ENCODE measurements at places on chromosomes 11 and 22.
A peak's percentile ranks its signal among the peaks of the same experiment; 100 is the strongest.

GRCh38 chr22:35071784-35072183, 5.8 kb downstream of the ISX start:
- DNase-seq: no peak

DNA sequence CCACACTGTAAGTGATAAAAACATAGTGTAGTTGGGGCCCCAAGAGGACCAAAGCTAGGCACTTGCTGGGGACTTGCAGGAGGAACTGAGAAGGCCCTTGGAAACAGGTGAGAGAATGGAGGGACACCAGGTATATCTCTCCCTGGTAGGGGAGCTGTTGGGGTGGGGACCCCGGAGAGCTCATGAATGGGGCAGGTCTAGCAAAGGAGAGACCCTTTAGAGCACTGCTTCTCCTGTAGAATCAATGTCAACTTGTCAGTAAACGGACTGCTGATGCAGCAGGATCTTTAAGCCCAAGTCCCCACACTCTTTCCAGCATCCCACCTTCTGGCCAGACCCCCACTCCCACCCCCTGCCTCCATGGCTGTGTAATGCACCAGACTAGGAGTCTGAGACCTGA, 109.6 kb upstream of the THY1 start:
- no peak for DNase-seq

- DNase-seq: no peak
Measured at GRCh38 chr11:8586805-8587204, 7.2 kb downstream of the STK33 start.

GRCh38 chr11:118436639-118437207, 431 bp downstream of the KMT2A start:
- DNase-seq: no peak

DNA sequence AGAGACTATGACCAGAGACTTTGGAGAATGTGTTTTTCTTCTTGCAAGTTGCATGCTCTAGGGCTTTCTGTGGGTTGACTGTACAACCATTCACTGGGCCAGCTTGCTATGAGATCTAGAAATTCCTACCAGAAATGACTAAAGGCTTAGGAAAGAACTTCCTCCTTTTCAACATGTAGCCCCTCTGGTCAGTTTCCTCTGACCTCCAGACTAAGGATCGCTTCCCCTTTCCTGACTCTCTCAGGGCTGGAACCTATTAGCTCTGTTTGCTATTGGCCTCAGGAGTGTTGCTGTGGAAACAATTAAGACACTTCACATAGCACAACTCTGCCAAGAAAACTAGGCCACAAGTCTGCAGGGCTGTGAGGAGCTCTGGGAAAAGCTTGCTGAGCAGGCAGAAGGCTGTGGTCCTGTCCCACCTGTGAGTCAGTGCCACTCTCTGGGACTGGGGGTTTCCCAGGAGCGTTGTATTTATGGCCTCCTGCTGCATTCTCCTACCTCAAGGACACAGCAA, 10.7 kb downstream of the CRY2 start:
- no peak for DNase-seq

- no peak for DNase-seq
Measured at GRCh38 chr11:100942016-100942415, 187.6 kb downstream of the PGR start.

GRCh38 chr22:34390400-34390799, 470.1 kb upstream of the LARGE1 start:
- DNase-seq: no peak

- no peak for DNase-seq
Measured at GRCh38 chr11:90284171-90284570, 61.3 kb upstream of the CHORDC1 start.

DNA sequence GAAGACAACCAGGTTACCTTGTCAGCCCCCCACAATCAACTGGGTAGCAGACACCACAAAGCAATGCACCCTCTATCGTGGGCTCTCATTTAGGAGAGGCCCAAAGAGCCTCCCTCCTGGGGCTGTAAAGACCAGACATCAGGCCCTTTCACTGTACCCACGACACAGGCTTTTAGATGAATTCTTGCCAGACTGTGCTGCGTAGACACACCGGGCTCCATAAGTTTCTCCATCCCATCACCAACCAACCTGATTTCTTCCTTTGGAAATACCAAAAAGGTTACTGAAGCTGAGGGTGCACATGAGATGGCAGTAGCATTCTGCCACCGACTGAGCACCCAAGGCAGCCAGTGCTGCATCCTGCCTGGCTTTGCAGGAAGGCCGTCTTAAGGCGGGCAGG, 46.4 kb upstream of the SLC25A1 start:
- no peak for DNase-seq

DNA sequence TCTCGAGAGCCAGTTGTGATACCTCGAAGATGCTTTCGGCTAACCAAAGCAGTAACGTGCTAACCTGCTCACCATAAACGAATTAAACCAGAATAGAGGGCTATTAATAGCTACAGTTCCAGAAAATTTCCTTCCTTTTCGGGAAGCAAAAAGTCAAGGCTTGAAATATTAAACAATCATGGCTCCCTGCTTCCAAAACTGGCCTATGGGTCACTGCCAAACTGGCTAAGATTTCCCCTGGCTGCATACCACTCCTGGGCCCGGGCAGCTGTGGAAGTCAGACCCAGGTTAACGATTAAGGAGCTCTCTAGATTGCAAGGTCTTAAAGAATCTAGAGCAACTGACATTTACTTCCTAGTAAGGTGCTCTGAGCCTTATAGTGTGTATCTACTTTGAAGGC, 1.7 kb downstream of the AMOTL1 start:
- no peak for DNase-seq

DNA sequence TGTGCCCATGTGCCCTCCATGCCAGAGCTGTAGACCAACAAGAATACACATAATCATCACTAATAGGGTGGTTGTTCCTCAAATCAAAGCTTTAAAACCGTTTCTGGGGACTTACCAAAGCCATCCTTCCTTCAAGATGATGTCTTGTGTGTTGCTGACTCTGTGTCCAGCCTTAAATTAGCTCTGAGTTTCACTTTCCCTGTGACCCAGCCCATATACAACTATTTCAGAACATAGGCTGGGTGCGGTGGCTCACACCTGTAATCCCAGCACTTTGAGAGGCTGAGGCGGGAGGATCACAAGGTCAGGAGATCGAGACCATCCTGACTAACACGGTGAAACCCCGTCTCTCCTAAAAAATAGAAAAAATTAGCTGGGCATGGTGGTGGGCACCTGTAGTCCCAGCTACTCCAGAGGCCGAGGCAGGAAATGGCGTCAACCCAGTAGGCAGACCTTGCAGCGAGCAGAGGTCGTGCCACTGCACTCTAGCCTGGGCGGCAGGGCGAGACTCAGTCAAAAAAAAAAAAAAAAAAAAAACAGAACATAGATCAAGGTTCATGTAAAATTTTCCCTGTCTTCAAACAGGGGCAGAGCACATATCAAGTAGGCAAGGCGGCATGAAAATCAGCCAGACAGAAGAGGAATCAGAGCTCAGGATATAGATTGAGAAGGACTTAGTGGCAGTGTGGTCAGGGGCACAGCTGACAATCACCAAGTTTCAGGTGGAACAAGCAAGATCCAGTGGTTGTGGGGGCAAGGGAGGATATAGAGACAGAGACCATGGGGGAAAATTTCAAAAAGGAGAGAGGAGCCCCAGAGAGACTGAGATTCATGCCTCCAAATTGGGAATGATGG, at the start of gene PLAAT2:
TSS of gene PLAAT2 (minus strand) at position 179 of the 855 bp plus-strand sequence. CDS start at position 124, 55 bp downstream.
- no peak for DNase-seq

DNA sequence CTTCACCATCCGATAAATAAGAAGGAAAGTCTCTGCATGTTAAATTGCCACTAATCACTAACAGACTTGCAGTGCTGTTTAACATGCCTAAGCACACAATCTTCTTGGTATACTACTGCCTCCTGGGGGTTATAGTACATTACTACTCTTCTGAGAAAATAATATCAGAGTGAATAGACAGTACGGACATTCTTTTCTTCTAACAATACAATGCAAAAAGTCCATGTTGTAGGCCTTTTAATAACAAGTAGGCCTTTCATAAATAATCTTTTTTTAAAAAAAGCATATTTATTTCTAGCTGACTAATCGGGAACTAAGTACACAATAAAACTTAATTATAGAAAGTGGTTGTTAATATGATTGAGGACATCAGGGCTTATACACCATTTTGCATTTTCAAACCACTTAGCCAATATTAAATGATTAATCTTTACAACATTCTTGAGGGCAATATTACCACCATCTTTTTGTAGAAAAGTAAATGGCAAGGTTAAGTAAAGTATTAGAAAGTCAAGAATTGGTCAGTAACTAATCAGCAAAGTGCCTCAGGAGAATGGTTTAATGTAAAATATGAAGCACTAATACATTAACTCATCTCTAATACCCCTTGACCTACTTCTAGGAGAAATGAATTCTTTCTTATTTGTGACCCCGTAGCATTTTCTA, 84.7 kb downstream of the TTC28 start:
- DNase-seq: peak; percentile 61

GRCh38 chr22:31682751-31683150, 20.7 kb upstream of the PISD start:
- no peak for DNase-seq

GRCh38 chr11:9901943-9902342, 238.1 kb downstream of the SWAP70 start:
- DNase-seq: no peak

DNA sequence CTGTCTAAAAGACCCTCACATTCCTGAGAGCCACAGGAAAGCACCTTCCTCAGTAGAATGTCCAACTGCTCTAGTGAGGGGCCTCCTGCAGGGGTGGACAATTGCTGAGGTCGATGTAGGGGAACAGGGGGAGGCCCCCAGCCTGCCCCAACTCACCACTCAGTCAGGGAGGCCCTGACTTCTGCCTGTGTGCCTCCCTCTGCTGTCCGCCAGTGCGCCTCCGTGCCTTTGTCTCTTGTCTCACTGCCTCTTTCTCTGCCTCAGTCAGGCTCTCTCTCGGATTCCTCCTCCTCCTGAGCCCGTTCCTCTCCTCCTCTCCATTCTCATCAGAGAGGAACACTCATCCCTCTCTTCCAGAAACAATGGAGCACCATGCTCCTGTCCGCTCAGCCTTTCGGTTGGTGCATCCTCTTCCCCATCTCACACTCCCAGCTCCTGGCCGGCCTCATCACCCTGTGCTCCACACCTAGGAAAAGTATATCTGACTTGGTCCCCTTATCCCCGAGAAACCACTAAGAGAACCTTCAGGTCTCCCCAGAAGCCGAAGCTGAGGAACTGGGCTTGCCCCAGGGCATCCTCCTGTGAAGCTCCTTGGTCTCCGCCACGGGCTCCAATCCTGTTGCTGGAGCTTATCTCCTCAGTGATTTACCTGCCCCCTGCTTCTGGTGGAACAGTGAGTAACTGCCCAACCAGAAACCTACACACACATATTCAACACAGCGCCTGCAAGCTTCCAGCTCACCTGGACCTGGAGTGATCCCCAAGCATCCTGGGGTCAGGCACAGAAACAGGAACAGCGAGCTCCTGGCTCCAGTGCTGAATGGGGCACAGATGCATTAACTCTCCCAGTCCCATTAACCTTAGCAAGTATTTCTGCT, 2.3 kb downstream of the B3GAT1 start:
- DNase-seq: no peak

All from KBM-7 (cell line).